Stimulated activated CD8-positive, alpha-beta memory T cell treated with anti-CD3 and anti-CD28 coated beads, Interleukin-15, amount 100 ng/mL, for 4 hours (primary cell): ENCODE measurements at places on chromosomes 12 and 14.

DNA sequence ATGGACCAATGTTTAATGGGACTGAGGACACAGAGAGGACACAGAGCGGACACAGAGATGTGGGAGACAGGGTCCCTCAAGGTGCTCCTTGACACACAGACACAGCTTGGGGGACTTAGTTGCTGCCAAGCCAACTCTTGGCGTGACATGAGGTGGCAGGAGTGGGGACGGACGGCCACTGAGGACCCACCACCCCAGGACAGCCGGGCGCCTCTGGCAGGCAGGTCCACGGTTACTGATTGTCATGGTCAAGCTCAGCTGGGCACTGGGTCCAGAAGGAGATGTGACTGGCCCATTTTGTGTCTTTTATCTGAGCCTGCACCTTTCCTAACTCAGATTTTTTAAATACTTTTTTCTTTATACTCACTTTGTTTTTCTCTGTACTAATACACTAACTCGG lies 15.7 kb upstream of the PWP1 start:
- no peak for DNase-seq

DNA sequence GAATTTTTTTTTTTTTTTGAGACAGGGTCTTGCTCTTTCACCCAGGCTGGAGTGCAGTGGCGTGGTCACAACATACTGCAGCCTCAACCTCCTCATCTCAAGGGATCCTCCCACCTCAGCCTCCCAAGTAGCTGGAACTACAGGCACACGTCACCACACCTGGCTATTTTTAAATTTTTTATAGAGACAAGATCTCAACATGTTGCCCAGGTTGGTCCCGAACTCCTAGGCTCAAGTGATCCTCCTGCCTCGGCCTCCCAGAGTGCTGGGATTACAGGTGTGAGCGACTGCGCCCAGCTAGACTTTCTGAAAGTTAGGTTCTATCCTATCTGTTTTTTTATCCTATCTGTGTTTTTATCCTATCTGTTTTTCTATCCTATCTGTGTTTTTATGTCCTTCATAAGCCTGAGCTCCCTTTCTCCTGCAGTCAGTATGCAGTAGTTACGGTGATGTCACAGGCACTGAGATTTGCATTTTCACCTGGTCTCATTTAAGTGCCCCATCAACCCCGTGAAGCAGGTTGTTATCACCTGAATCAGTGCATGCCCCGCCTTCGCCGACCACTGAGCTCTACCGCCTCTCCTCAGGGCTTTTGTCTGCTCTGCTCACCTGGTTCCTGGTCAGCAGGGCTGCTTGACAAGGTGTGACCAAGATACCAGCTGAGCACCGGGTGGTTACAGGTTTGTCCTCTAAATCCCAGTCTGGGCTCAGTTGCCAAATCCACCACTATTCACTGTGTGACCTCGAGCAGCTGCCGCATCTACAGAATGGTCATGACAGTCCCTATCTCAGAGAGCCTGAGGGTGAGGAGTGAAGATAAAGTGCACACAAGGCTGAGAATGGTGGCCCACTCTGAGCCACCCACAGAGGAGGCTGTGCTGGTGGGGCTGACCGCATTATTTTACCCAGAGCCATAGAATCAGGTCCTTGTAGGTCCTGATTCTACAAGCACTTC lies 33.1 kb downstream of the SYNDIG1L start:
- no peak for DNase-seq

DNA sequence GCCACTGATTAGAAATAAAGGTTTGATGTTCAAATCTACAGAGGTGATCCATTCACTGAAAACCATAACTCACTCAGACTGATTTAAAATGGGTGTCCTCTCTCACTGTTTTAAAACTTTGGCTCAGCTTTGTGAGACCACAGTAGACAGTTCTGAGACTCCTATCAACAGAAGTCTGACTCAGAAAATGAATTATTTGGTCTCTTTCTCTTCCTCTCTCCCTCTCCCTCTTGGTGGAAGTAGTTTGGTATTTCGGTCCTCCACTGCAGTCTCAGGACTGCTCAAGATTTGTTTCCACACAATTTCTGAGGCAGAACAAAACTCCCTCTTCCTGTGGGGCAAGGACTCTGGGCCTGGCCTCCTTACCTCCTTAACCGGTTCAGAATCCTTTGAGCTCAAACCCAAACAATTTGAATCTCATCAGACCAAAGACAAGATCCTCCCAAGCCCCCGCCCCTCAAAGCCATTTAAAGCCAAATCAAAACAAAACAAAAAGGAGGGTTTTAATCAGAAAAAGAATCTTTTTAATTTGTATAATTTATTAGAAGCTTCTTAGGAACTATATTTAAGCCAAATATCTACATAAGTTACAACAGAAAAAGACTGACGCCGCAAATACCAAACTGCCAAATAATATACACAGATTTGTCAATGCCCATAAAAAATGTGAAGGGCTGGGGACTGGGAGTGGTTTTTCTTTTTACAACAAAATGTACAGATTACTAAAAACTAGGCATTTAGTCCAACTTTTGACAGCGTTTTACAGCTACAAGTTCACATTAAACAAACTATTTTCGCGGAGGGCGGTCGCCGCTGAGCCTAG lies 3.9 kb downstream of the NKX2-1 start:
- no peak for DNase-seq

DNA sequence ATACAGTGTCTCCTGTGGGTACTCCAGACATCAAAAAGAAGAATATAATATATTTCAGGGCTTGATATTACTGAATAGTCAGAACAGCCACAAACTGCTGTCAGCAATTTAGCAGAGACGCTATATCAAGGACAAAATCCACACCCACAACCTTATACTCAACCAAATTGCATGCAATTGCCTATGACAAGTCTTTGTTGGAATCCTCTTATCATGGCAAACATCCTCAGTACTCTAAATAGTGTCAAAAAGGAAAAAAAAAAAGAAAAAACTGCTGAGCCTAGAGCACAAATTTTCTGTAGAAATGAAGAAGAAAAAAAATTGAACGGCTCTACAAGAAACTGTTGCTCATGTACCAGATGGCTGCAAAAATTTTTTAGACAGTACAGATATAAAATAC lies 485.7 kb downstream of the TMTC2 start:
- no peak for DNase-seq

DNA sequence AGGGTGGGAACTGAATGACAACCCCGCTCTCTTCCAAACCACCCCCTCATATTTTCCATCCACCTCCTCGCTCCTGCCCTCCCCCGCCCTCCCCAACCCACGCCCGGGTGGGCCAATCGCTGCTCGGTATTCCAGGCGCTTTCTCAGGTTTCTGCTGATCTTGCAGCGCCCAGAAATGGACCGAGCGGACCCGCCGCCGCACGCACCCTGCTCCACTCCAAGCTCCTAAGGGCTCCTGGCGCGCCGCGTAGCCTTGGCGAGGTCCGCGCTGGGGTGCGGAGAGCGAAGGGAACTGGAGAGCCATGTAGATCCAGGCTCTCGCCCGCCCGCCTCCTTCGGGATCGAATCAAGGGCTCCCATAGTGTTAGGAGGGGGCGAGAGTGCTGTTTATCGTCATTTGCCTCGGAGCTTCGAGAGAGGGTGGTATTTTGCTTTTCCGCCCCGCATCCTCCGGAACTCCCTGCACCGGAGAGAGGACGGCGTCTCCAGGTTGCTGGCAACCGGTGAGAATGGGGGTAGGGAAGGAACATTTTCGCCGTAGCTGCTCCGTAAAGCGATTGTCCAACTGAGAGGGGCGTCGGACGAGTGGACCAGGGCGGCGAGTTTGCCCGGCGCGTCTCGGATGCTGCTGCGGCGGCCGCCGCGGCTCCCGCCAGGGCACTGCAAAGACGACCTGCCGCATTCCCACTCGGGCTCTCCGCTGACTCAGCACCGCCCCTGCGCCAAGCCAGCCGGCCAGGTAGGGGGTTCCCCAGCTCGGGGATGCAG lies at the start of gene KCNA1:
Gene KCNA1, plus strand, starts transcription at position 172 of the 768 bp plus-strand sequence. CDS start 1,474 bp downstream, outside the sequence.
- no peak for DNase-seq

GRCh38 chr12:31476437-31476836 lies 114.5 kb downstream of the DENND5B start:
- no peak for DNase-seq

GRCh38 chr12:39722504-39722903 lies 102.9 kb upstream of the ABCD2 start:
- no peak for DNase-seq

DNA sequence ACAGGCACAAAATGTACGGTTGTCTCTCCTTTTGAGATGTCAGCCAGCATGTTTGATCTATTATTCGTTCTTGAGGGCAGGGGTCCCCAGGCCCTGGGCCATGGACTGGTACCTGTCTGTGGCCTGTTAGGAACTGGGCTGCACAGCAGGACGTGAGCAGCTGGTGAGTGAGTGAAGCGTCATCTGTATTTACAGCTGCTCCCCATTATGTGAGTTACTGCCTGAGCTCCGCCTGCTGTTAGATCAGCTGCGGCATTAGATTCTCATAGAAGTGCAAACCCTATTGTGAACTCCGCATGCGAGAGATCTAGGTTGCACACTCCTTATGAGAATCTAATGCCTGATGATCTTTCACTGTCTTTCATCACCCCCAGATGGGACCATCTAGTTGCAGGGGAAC lies 41.4 kb upstream of the SCN8A start:
- no peak for DNase-seq

DNA sequence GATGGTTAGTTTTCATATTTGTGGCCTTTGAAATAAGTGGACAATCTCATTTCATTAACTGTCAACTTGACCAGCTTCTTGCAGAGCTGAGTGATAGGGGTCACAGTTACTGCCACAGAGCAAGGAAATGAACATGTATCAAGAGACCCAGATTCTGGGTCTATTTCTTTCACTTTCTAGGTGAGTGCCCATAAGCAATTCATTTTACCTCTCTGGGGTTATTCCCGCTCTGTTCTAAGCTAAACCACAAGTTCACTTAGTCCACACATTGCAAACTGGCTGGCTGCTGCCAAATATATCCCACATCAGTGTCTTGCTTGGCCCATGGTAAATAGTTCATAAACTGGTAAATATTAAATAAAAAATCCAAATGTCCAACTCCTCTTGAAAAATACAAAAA lies 29.9 kb downstream of the GPHB5 start:
- no peak for DNase-seq

DNA sequence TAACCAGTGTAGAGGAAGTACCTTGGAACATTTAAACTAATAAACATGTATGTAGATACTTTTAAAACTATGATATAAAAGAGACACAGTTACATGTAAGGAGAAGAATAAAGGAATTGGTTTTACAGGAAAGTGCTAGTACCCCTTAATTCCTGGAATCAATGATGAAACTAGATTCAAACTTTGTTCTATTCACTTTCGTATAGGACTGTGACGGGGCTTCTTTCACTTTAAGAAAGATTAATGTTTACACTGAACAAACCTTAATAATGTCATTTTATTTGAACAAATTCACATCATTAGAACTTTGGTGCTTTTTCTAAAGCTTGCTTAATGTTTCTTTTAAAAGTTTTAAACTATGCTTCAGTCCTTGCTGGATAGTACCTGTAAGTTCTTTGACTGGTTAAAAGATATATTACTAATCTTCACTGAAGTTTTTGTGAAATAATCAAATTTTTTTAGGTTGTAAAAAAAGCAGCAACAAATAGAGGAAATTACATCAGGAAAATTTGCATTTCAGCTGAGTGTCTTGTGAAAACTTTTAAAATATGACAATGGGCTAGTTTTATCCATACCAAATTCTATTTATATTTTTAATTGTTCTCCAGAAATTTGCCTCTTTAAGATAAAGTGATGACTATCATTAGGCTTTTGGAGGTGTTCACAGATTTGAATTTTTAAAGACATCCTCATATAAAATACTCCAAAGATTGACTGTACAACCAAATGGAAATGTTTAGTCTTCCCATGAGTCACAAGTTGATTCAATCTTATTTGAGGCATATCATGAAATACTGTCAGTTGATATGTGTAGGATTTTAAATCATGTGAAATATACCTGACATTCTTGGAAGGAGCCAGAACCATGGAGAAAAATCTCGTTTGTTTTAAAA lies 36.2 kb downstream of the PAPOLA start:
- no peak for DNase-seq

GRCh38 chr14:78432046-78432445 lies 261.9 kb downstream of the NRXN3 start:
- no peak for DNase-seq

- DNase-seq, result no peak
Measured at GRCh38 chr12:102343361-102344121, 136.8 kb downstream of the IGF1 start.

DNA sequence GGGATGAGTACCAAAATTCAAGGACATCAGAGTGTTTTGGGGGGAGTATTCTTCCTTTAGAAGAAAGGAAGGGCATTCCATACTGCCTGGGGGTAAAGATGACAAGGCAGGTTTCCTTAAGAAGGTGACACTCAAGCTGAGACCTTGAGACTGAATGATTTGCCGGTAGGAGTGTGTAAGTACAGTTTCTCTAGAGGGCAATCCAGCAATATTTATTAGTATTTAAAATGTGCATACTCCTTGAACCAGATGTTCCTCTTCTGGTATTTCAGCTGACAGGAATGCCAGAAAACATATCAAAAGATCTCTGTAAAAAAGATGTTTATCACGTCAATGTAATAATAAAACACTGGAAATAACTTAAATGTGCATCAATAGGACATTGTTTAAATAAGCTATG lies 106.4 kb upstream of the TMCC3 start:
- DNase-seq, result no peak

DNA sequence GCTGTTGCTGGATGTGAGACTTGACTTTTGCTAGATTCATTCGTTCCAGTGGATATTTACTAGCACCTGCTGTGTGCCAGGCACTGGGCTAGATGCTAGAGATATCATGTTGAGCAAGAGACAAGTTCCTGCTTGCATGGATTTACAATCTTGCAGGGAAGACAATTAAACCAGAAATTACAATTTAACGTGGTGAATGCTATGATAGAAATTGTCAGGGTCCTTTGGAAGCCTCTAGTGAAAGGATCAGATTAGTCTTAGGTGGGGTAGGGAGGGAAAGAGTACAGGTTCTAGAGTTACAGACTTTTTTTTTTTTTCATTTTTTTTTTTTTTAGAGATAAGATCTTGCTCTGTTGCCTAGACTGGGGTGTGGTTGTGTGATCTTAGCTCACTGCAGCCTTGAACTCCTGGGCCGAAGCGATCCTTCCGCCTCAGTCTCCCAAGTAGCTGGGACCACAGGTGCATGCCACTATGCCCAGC lies 36.7 kb downstream of the SPATS2 start:
- no peak for DNase-seq

- no peak for DNase-seq
Measured at GRCh38 chr12:129083121-129083840, 230.0 kb downstream of the GLT1D1 start.

- DNase-seq, result no peak
Measured at GRCh38 chr14:63956326-63956725, 103.5 kb downstream of the SYNE2 start.
